Type B pancreatic cell (in vitro differentiated cells): ENCODE measurements at places on chromosomes 16 and 17. TPM values are rescaled to one million over a fixed set of nuclear protein-coding genes. Genes with fewer than 3 reads are reported as not detected.
A peak's percentile ranks its signal among the peaks of the same experiment; 100 is the strongest.

The DYNLRB2 gene
- total RNA-seq = 2.3 and 4.3 TPM in 2 replicates

The STX1B gene
- total RNA-seq = 1.0 and 9.9 TPM in 2 replicates

The CIITA gene
- not detected in 2 replicates for total RNA-seq

GRCh38 chr16:19885451-19886072 is 914 bp upstream of the GPRC5B start:
- H3K4me1 ChIP-seq = peaks cover 20% of the 10 kb centered on the region
- H3K36me3 ChIP-seq = peaks cover 7% of the 10 kb centered on the region
- peak overlapping the region; percentile 90 for H3K4me3 ChIP-seq
- H3K27ac ChIP-seq = peak overlapping the region; percentile 36
- no peak for DNase-seq

- H3K4me3 ChIP-seq = no peak overlapping the region
- H3K4me1 ChIP-seq = peaks cover 3% of the 10 kb centered on the region
- no peak overlapping the region for H3K27ac ChIP-seq
Observed at GRCh38 chr17:82384051-82384729, 12.6 kb downstream of the UTS2R start.

DNA sequence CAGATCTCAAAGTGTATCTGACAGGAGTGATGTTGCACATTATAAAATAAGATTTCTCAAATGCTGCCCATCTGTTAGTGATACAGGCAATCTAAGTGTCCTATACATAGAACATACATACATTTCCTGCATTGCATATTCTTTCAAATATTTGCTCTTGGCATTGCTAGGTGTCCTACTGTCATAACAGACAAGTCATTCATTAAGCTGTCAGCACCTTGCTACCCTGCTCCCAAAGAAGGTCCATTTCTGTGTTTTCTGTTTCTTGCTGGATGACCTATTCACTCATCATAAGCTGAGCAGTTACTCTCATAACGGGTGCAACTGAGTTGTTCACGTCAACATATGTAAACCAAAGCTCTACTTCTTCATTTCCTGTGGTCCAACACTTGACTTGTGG is 719.0 kb downstream of the KCNJ2 start:
- H3K27me3 ChIP-seq = peaks cover 5% of the 10 kb centered on the region
- no peaks in the 10 kb centered on the region for H3K4me1 ChIP-seq
- no peak overlapping the region for H3K27ac ChIP-seq
- no peak for DNase-seq
- no peaks in the 10 kb centered on the region for H3K36me3 ChIP-seq

DNA sequence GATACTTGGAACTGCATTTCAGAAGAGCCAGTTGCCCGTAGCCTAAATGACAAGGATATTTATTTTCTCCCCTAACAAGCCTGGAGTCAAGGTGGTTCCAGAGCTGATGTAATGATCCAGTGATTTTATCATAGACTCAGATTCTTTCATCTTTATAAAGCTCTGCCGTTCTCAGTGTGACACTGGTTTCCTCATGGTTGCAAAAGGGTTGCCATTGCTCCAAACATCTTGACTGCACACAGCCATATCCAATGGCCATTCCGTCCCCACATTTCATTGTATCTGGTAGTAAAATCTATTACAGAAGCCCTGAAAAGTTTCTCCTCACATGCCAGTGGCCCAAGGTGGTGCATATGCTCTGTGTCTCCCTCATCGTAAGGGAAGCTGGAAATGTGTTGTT is 63.1 kb upstream of the SDK2 start:
- DNase-seq = no peak
- no peak overlapping the region for H3K27ac ChIP-seq
- no peaks in the 10 kb centered on the region for H3K36me3 ChIP-seq
